ENCODE measurements at places on chromosomes 2 and 18. TPM values are rescaled to one million over a fixed set of nuclear protein-coding genes. Genes with fewer than 3 reads are reported as not detected.

The SLC40A1 gene
- total RNA-seq, result 53.3 TPM

DNA sequence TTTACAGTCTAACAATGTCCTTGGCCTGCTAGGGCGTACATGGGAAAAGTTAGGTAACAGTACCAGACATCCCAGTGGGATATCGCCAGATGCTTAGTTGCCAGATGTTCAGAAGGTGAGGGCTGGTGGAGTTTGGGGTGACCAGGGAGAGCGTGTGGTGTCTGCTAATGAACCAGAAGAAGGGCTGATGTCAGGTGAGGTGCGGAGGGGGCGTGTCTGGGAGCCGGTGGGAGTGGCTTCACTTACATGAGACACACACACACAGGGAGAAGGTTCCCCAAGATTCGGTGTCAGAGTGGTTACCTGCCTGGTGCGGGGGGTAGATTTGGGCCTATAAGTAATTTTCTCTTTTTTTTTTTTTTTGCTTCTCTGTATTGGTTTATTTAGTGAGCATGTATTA is 12.2 kb downstream of the RAB31 start:
- peak overlapping the region; percentile 42 for H3K27ac ChIP-seq
- H3K4me1 ChIP-seq, result peaks cover 26% of the 10 kb centered on the region

The PCARE gene
- not detected for total RNA-seq

The AMER3 gene
- total RNA-seq, result not detected

The IMPA2 gene
- 128 TPM for total RNA-seq

The SUMO1 gene
- 38.8 TPM for total RNA-seq

GRCh38 chr2:39515897-39516346 is 78.8 kb upstream of the MAP4K3 start:
- no peaks in the 10 kb centered on the region for H3K27me3 ChIP-seq
- no peaks in the 10 kb centered on the region for H3K36me3 ChIP-seq

The PROKR1 gene
- total RNA-seq, result not detected

GRCh38 chr2:43461453-43462073 is 134.3 kb downstream of the THADA start:
- H3K4me1 ChIP-seq, result peaks cover 78% of the 10 kb centered on the region
- no peaks in the 10 kb centered on the region for H3K36me3 ChIP-seq
- no peak for DNase-seq
- H3K27me3 ChIP-seq, result no peaks in the 10 kb centered on the region
- peak overlapping the region; percentile 3 for H3K27ac ChIP-seq

The UGT1A10 gene
- total RNA-seq, result not detected

Measured in vagina (tissue), 2 donors.